Activated CD4-positive, alpha-beta T cell treated with anti-CD3 and anti-CD28 coated beads, Interleukin-10, Interleukin-2, amounts not matched to agents 100 ng/mL and 50 ng/mL, durations not matched to agents 16 hours and 8 hours (primary cell): ENCODE measurements at places on chromosomes 11 and 22.

DNA sequence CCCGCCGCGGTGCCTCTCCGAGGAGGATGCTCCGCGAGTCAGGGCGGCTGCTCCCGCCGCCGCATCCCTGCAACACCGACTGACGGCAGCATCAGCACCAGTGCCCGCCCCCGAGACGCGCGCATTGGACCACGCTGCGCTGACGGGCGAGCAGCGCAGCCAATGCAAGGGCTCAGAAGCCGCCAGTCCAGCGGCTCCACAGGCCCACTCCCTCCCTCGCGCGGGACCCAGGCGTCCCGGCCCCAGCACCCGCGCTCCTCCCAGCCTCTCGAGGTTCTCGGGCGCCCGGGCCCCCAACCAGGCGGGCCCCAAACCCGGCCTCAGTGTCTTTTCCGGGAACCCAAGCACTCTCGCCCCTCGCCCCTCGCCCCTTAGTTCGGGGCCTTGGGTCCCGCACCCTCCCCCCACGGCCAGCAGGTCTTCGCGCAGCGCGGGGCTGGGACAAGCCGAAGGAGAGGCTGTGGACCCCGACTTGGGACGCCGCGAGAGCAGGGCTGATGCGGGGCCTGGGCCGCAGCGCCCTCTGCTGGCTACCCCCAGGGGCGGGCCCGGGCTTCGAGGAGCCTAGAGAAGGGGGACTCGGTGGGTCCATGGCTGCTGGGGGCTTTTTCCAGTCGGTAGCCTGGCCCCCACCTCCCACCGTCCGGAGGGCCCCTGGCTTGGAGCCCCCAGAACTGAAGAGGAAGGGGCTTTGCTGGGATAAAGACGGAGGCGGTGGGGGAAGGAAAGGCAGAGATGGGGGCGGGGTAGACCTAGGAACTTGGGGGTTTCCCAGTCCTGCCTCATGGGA, at the start of gene NRXN2:
Gene NRXN2 (minus strand): TSS at position 81 of the 790 bp plus-strand sequence. CDS start 9,498 bp downstream, outside the sequence.
- DNase-seq = peak; percentile 91

DNA sequence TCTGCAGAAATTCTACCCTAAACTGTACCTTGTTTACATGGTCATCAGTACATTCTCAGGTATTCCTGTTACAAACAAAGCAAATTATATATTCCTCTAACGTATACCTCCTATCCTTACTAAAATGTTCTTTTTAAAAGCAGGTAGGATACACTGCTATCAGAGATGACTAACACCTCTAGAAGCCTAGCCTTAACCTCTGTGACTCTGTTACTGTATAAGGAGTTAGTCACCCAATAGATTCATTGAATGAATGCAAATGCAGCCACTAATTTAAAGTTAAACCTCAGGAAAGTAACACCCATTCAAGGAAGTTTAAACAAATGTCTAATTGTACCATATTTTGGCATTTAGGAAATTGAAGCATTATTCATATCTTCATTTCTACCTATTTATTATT, 82.2 kb downstream of the FCHSD2 start:
- DNase-seq = no peak

DNA sequence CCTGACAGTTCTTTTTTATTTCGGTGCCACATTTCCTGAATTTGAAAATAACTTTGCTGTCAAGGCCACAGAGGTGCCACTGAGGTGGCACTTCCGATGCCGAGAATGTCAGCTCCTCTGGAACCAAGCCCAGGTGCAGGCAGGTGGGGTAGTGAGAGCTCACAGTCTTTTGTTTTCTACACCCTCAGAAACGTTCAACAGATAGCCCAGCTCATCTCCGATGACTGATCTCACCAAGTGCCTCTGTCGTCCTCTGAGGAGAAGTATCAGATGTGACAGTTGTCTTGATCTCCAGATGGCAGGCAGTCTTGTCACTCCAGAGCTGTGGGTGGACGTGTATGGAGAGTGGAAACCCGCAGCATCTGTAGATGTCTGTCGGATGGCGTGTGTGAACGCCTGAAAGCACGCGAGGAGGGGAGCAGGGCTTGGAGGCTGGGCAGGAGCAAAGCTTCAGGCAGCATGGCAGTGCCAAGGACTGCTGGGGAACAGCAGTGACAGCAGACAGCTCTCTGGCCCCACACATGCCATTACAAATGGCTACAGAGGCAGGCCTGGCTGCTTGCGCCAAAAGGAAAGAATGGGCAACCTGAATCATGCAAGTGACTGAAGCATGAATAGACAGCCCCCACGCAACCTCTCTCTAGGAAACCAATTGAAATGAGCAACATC, 877.0 kb downstream of the OPCML start:
- DNase-seq = no peak

GRCh38 chr11:2923446-2924375, 5.5 kb downstream of the PHLDA2 start:
- no peak for DNase-seq

GRCh38 chr11:76129729-76130128, 76.6 kb downstream of the WNT11 start:
- no peak for DNase-seq

DNA sequence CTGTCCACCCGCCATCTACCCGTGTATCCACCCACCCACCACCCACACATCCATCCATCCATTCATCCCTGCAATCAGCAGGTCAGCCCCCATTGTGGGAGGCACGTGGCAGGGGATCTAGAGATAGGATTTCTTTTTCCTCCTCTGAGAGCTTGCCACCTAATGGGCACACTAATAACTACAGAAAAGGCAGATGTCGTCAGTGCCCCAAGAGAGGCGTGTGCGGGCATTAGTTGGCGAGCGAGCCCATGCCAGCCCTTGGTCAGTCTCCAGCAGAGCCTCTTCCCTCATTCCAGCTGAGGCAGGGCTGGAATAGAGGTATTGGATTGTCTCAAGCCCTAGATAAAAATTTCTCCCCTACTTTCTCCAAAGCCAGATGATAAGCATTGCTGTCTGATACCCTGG, 9.7 kb downstream of the USP2 start:
- no peak for DNase-seq

DNA sequence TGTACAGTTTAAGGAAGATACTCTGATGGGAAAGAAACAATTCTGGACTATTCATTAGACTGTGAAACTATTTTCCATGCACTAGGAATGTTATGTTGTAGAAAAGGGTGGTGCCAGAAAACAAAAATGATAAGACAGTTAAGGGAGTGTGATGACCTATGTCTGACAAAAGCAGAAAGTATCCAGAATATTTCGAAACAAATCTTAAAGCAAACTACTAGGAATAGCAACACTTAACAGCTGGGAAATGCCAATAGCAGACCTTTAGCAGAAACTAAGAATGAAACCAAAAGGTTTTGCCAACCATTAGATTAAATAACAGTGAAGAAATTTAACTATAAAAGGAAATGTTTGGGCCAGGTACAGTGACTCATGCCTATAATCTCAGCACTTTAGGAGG, 3.3 kb upstream of the ARHGAP20 start:
- DNase-seq = no peak

- no peak for DNase-seq
Observed at GRCh38 chr11:59523541-59523940, 12.2 kb downstream of the OR4D9 start.

DNA sequence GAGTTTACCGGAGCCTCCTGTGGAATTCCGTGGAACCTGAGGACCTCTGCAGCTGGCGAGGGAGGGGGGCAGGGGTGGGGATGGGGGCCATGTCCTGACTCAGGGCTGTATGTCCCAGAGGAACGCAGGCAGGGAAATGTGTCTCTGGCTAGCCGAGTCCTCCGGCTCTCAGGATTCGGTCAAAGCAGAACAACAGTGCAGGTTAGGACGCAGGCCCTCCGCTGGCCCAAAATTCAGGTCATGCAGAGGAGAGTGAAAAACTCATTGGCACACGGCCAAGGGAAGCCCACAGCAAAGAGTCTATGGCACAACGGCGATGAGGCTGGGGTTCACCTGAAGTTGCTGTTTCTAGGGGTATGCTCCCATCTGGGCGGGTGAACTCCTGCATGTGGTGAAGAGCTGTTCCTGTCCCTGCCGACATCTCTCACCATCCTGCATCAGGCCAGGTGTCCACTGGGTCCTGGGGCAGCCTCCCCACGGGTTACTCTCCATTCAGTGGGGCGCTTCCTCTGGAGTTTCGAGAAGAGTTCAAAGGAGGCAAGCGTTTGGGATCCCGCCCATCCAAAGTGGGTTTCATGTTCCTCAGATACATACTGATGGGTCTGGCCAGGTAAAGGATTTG, 1055.3 kb downstream of the BRD1 start:
- no peak for DNase-seq

DNA sequence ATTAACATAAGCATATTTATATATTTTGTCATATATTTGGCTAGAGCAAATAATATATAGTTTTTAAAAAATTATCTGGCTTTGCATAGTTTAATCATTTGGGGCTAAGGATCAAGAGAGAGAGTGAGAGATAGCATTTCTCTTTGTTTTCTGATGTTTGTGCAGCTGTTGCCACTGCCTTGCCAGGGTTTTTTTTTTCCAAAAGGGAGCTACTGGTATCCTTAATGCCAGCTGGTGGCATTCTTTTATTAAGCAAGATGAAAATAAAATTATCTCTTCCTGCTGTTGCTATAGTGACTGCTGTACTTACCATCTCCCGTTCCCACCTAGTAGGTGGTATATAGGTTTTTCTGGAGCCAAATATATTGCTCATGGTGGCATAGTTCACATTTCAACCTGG, 793.3 kb upstream of the ARHGAP42 start:
- no peak for DNase-seq

DNA sequence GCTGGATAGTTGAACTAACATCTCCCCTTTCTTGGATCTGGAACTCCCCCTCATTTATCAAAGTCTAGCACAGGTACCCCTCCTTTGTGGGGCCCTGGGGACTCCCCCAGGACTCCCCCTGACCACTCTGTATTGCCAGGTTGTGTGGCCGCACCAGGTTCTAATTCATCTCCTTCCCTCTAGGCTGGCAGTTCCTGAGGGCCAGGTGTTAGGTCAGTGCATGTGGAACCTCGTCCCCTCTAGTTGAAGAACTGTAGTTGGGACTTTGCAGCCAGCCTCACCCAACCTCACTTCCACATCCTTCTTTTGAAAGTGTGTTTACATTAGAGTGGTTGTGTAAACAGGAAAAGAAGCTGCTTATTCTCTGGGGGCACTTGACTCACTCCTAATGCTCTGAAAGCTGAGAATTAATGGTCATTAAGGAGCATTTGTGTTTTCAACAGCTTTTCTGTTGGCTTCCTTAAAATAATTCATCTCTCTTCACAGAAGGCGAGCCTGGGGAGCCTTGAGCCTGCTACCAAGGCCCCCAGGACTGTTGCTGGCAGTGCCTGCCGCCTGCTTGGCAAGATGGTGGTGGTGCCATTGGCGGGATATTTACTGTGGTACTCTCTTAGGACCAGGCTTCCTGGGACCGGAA, 11.8 kb downstream of the UPB1 start:
- no peak for DNase-seq

- DNase-seq = no peak
Observed at GRCh38 chr22:26265281-26265680, 96.0 kb downstream of the SEZ6L start.

DNA sequence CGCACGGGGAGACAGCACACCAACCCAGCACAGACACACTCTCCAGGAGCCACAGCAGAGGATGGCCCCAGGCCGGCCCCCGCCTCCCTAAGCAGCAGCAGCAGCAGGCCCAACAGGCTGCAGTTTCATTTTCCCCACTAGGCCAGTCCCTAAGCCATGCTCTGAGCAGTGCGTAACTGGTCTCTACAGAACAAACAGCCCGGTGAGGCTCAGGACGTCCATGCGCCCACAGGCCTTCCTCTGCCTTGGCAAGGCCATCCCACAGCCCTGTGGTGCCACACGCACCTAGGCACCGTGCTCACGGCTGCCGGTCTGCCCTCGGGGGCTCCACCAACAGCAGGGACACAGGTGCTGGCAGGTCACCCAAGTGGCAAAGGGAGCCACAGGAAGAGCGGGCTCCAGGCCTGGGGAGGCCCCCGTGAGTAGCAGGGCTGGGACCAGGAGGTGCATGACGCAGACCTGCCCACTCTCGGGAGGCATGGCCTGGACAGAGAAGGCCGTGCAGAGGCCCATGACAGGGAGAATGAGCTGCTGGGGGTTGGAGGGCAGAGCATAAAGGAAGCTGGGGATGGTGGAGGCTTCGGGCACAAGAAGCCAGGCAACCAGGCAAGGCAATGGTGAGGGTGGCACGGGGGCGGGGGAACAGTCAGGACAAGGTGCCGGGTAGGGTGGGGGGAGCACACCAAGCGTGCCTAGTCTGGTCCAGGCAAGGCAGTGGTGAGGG, 1.4 kb upstream of the MOB2 start:
- DNase-seq = no peak

DNA sequence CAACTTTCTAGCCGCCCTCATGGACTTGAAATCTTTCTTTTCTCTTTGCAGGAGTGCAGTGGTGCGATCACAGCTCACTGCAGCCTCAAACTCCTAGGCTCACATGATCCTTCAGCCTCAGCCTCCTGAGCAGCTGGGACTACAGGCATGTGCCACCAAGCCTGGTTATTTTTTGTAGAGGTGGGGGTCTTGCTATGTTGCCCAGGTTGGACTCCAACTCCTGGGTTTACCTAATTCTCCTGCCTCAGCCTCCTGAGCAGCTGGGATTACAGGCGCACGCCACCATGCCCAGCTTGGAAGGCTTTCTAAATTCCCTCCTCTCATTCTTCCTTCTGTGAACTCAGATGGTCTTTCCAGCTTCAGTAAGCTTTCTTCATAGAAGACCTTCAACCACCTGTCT, 4.7 kb upstream of the APOA1 start:
- no peak for DNase-seq

GRCh38 chr11:92643827-92644226, 325.6 kb upstream of the MTNR1B start:
- no peak for DNase-seq

- DNase-seq = no peak
Observed at GRCh38 chr11:128467041-128467440, 120.3 kb downstream of the ETS1 start.

GRCh38 chr11:120632579-120632978, 121.0 kb downstream of the GRIK4 start:
- no peak for DNase-seq

DNA sequence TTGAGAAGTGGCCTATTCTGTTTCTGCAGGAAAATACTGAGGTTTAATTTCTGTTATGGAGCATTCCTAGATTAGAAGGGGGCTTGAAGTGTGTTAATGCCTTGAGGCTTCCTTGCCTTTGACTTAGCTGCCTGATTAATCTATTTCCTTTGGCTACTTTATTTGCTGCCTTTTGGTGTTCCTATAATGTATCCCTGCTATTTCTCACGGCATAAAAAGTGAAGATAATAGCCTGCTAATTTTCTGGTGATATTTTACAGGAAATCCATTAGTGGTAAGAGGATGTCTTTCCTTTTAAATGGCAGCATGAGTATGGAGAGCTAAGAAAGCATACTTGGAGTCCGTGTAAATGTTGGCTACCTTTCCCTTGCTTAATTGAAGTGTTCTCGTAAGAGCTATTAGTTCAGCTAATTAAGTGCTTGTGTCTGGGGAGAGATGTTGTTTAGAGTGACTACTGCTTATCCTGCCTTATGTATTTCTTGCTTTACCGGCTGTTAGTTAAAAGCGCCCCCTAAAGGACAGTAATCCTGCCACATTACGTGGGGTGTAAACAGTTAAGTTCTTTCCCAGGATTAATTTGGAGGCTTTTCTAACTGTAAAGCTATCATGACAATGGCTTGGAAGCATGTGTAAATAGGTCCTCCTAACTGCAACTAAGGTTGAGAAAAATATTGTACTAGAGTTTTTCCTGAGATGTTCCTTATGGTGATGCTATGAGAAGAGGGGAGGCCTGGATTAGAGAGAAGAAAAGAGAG, 45.6 kb downstream of the ZNF280B start:
- peak; percentile 16 for DNase-seq
